Ascending aorta (tissue), 2 donors: ENCODE measurements at places on chromosomes 6 and 20. TPM values are rescaled to one million over a fixed set of nuclear protein-coding genes. Genes with fewer than 3 reads are reported as not detected.

- DNase-seq: no peak
These were observed 6.5 kb upstream of the TFAP2A start for GRCh38 chr6:10421158-10421920.

DNA sequence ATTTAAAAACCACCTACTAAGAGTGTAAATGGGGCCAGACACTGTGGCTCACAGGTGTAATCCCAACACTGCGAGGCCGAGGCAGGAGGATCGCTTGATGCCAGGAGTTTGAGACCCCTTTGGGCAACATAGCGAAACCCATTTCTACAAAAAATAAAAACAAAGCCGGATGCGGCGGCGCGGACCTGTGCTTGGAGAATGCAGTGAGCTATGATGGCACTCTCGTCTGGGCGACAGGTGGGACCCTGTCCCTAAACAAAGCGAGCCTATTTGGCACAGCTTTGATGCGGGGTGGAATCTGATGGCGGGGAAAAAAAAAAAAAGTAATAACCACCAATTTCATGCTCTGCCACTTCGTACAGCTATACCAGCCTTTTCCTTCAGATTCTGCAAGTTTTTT, 1.1 kb downstream of the TCP1 start:
- no peak for DNase-seq

- no peak for DNase-seq
These were observed 1.2 kb upstream of the RAB22A start for GRCh38 chr20:58308290-58308679.

Gene DUSP15
- total RNA-seq: 13.0 TPM

Gene VIP
- not detected for total RNA-seq

Gene BMP2
- 31.1 TPM for total RNA-seq

Gene PNRC1
- 196 TPM for total RNA-seq

Gene TMEM217
- not detected for total RNA-seq

Gene MROH8
- not detected for total RNA-seq
